ENCODE measurements at places on chromosomes 2 and 18. TPM values are rescaled to one million over a fixed set of nuclear protein-coding genes. Genes with fewer than 3 reads are reported as not detected.

The FMNL2 gene
- total RNA-seq = 10.9 TPM

The LIPG gene
- total RNA-seq = under 0.01 TPM

The GAREM2 gene
- 0.28 TPM for total RNA-seq

The RAPGEF4 gene
- total RNA-seq = 3.2 TPM

The CRYGC gene
- not detected for total RNA-seq

The ORMDL1 gene
- 39.2 TPM for total RNA-seq

The LIMS3 gene
- total RNA-seq = 12.7 TPM

The SLC66A3 gene
- total RNA-seq = 18.1 TPM

The ACMSD gene
- not detected for total RNA-seq

The TMEM178A gene
- 0.18 TPM for total RNA-seq

The PAIP2B gene
- total RNA-seq = 0.18 TPM

The TXNDC2 gene
- total RNA-seq = 0.18 TPM

The RAB17 gene
- total RNA-seq = not detected

The PFN4 gene
- 0.28 TPM for total RNA-seq

The MARCHF4 gene
- total RNA-seq = 3.1 TPM

All from IMR-90 (cell line).